Aortic smooth muscle cell (primary cell): ENCODE measurements at places on chromosomes 11 and 22. TPM values are rescaled to one million over a fixed set of nuclear protein-coding genes. Genes with fewer than 3 reads are reported as not detected.

The SCN2B gene
- total RNA-seq = not detected in 2 replicates

The OR8D1 gene
- not detected in 2 replicates for total RNA-seq

The PATE2 gene
- 0.13 and 0.44 TPM in 2 replicates for total RNA-seq

The DEFB131B gene
- total RNA-seq = not detected in 2 replicates

The GLYAT gene
- total RNA-seq = not detected in 2 replicates

The KDM4F gene
- not detected in 2 replicates for total RNA-seq

The CALCA gene
- not detected in 2 replicates for total RNA-seq

The CLMP gene
- 146 and 169 TPM in 2 replicates for total RNA-seq

The SLC35E4 gene
- total RNA-seq = 15.2 and 18.9 TPM in 2 replicates

The KRTAP5-1 gene
- not detected in 2 replicates for total RNA-seq

The DTX4 gene
- 4.8 and 5.0 TPM in 2 replicates for total RNA-seq
